Activated CD8-positive, alpha-beta memory T cell treated with anti-CD3 and anti-CD28 coated beads for 4 hours (primary cell): ENCODE measurements at places on chromosomes 7 and 10.

DNA sequence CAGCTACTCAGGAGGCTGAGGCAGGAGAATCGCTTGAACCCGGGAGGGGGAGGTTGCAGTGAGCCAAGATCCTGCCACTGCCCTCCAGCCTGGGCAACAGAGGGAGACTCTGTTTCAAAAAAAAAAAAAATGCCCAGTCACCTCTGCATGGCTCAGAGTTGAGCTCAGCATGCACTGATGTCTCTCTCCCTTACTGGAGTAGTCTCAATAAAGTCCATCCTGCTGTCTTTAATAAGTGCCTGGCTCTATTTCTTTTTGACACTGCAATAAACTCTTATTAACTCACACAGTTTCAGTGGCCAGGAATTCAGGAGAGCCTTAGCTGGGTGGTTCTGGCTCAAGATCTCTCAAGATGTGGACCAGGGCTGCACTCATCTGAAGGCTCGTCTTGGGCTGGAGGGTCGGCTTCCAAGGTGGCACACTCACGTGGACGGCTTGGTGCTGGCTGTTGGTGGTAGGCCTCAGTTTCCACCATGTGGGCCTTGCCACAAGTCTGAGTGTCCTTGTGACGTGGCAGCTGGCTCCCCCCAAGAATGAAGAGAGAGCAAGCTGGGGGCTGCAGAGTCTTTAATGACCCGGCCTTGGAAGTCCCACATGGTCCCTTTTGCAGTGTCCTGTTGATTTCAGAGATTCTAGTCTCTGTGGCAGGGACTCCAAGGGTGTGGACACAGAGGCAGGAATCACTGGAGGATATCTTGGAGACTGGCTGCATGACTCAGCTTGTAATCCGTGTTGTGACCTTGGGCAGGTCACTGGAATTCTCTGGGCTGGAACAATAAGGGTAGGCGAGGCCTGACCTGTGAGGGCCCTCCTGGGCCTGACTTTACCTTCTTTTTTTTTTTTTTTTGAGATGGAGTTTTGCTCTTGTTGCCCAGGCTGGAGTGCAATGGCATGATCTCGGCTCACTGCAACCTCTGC, 85.9 kb upstream of the KMT2C start:
- no peak for DNase-seq

GRCh38 chr10:6912929-6913328, 332.9 kb upstream of the PRKCQ start:
- DNase-seq, result no peak

DNA sequence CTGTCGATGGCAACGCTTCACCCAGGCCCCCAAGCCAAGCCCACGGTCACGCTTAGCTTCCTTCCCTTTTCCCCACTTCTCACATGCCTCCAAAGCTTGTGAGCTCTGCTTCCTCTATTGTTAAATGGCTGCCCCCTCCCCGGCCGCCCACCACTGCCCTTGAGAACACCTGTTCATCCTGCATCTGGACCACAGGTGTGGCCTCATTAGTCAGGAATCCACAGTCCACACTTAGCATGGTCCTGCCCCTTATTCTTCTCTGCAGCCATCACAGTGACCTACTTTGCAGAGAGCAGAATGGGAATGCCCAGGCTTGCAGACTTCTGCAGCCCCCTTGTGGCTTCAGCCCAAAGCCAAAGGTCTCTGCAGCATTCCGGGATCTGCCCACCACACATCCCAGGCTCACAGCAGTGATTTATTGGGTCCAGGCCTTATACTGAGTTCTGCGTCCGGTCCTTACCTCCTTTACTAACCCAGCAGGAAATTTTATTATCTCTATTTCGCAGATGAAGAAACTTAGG, 66.9 kb downstream of the PTPRE start:
- no peak for DNase-seq

DNA sequence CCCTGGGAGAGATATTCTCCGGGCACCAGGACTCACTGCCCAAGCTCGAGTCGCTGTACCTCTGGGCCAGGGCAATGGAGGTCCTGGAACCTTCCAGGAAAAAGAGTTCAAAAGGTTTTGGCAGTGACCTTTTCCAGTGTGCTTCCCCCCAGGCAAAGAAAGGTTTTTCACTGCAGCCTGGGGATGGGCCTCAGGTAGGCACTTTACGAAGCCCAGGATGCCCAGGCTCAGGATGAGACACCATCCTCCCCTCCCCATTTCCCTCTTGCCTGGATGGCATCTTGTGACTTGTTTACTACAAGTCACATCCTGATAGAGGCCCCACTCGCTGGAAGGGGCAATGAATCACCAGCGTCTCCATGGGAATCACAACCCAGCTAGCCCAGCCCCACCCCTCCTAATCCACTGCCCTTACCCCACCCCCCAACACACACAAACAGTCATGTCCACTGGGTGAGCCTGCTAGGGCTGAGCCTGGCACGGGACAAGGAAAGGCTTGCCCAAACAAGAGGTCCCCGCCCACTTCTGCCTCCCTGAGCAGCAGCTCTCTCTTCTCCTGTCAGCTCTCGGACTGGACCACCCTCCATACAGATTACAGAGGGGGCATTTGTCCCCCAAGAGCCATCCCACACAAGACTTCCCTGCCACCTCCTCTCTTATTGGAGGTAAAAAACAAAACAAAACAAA, 93.8 kb upstream of the SMNDC1 start:
- DNase-seq, result no peak

DNA sequence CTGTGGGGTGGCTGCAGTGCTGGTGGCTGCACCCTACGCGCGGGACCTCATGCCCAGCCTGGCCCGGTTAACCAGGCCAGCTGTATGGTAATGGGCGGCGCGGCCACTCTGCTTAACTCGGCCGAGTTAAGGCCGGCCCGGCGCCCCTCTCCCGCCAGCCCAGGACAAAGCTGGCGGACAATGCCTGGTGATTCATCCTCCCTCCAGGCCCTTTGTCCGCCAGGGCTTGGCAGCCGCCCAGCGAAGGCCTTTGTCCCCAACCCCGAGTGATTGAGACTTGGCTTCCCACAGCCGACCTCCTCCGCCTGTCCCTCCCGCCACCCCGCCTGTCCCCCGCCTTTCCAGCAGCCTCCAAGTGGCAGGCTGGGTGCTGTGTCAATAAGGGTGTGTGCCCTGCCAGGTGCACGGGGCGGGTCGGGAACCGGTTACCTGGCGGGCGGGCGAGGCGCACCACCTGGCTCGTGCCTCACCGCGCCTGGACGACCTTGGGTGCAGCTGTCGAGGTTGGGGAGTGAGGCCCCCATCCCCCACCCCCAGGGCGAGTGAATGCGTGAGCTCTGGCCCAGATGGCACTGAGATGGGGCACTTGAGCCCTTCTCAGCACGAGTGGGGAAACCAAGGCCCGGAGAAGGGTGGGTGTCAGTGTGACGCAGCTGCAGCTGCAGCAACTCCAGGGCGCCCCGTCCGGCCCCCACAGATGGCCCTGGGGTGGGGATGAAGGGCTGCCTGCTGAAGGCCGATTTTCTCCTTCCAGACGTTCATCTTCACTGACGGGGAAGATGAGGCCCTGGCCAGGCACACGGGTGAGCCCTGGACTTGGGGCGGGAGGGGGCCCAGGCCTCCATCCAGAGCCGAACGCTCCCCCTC, 4.6 kb downstream of the LFNG start:
- DNase-seq, result no peak

DNA sequence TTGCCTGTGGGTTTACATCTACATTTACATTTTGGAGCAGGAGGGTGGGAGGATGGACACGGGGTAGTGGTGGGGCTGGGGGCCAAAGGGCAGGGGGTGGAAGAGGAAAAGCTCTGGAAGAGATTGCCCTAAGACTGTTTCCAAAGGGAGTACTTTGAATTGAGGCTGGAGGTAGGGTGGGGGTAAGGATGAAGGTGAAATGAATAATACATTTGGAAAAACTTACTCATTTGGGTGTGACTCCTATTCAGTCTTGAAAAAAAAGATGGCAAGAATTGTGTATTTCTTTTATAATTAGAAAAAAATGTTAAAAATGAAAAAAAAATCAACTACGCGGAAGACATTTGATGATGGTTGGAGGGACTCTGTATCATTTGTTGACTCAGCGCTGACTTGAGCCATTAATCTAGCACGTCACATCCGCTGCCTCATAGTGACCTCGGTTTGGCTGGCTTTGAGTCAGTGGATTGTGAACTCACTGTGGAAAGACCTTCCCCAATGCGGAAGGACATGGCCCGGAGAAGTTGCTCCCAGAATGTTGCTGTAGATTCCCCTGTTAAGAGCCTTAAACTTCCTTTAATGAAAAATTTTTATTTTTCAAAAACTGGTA, 2.8 kb downstream of the FAM180A start:
- no peak for DNase-seq

DNA sequence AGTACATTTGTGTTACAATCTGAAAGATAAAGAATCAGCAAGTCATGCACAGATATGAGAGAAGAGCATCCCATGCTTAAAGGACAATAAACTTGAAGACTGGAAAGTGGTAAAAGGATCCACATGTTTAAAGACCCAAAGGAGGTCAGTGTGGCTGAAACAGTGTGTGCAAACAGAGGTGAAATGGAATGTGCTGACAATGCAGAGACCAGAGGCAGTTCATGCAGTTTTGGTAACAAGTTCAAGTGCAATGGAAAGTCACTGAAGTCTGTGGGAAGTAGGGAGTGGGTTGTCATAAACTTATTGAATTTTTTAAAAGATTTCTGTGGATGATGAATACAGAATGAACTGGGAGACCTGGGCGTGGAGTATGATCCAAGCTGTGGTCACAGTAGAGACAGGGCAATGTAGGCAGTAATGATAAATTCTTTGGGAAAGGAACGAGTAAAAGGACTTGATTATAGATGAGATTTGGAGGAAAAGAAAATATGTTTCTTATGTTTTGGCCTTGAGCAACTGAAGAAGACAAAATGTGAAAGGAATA, 408.0 kb downstream of the HGF start:
- no peak for DNase-seq

- DNase-seq, result no peak
These were observed 85.8 kb downstream of the PRPF18 start for GRCh38 chr10:13672548-13672947.

DNA sequence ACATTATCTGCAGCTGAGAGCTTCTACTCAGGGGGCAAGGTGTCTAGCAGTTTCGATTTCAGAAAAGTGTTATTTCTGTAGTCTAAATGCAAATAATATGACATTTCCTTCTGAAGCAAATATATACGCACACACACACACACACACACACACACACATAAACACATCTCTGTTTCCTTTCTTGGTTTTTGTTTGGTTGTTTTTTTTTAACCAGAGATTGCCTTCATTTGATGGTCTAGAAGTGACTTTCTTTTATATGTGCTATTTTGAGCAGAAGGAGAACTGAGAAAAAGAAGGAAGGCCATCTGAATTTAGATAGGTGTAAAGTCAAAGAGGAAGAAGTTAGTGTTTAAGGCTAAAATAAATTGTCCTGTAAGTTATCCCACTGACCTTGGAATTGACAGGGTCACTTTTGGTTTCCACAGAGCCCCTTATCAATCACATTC, 142.2 kb downstream of the TRIL start:
- no peak for DNase-seq

DNA sequence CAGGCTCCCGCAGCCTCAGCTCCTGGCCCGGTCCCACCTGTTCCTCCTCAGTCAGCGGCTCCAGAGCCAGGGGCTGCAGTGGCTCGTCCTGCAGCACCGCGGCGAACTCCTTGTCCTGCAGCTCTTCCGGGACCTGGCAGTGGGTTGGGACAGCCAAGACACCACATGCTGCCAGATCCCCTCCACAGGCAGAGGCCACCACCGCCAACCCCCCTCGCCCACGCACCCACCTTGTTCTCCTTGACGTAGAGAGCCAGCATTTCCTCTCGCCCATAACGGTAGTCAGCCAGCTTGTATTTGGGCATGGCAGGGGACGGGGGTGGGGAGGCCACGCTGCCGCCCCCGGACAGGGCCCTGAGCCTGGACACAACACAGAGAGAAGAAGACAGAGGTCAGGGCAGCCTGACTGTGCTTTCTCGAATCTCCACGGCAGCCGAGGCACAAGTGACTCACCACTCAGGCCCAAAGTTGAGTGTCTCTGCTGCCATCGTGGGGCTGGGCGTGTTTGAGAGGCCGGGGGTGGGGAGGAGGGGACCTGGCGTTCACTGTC, 6.2 kb downstream of the GIGYF1 start:
- no peak for DNase-seq

- DNase-seq, result no peak
These were observed 264.3 kb downstream of the SEMA3A start for GRCh38 chr7:83930262-83930661.

DNA sequence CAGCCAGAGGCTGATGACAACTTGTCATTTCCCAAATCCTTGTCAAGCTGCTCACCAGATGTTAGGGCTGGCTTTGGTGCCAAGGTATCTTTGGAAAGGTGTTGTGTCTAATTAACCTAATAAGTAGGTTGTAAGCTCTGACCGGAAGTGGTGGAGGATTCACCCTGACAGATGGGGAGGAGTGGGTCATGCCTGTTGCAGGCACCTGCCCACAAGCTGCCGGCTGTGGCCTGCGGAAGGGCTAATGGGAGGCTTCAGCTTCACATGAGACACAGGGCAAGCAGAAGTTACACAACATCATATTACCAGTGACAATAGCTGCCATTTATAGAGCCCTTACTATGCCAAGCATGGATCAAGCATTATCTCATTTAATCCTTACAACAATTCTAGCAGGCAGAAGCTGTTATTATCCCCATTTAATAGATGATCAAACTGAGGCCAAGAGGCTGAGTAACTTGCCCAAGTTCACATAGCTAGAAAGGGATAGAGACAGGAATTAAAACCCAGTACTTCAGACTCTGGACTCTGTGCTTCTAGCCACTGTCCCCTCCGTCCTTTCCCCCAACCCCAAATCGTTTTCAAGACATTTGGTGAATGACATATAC, 63.1 kb upstream of the DUSP5 start:
- DNase-seq, result no peak

- DNase-seq, result no peak
These were observed 131.1 kb downstream of the LRRC4 start for GRCh38 chr7:127900141-127900540.

DNA sequence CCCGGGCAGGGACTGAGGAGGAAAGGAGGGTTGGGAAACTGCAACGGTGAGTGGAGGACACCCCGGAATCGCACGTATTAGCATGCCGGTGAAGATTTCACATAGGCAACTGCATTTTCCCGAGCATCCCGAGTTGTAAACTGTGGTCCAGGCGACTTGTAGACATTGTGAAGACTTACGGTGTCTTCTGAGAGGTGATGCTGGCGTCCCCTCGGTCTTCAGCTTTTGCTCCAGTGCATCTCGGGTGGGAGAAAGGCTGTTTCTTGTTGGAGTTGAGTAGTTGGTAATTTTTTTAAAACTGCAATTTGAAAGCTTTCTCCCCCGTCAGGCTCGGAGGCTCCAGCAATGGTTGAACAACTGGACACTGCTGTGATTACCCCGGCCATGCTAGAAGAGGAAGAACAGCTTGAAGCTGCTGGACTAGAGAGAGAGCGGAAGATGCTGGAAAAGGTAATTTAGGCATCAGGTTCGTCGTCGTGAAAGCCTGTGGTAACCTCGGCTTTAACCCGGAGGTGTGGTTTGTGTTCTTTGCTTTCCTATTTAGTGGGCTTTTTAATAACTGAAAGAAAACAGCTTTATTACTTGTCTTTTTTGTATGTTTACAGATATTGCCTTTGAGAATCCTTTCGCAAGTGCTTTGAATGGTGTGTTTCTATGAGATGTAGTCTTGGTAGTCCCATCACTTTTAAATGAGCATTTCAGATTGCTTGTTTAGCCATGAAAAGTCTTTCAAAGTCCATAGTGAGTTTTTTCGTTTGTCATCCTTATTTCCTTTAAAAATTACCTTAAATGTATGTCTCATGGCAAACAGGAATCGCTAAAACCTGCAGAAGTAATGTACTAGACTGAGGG, 687 bp downstream of the HELLS start:
- DNase-seq, result no peak
